ENCODE measurements at places on chromosomes 1 and 21.

DNA sequence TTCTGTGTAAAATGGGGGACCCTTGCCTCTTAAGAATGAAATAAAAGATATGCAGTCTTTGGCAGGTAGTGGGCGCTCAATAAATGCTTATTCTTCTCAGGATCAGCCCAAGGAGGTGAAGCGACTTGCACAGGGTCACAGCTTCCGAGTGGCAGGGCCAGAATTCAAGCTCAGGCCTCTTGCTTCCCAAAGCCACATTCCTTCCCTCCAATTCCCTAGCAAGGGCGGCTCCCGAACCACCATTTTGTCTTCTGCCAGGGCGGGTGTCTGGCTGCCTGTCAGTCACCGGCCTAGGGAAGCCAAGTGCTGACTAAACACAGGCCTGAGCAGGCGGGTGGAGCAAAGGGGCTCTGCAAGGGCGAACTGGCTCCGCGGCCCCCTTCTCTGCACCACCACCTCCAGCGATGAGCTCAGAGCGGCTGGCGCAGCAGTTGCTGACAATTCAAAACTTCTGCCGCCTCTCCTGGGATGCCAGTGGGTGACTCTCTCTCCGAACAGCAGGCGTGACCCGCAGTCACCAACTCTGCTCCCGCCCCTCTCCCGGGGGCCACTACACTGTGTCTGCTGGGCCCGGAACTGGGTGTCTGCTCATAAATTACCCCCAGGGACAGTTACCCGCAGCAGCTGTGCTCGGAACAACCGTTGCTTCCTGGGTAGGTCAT is 10.8 kb downstream of the GPR3 start:
- DNase-seq = no peak

GRCh38 chr1:235571482-235571881 is 67.2 kb upstream of the B3GALNT2 start:
- DNase-seq = no peak

- DNase-seq = no peak
Measured at GRCh38 chr1:8925960-8926359, 19.7 kb upstream of the CA6 start.

GRCh38 chr21:27023186-27023585 is 56.3 kb upstream of the ADAMTS5 start:
- no peak for DNase-seq

GRCh38 chr1:109269212-109269980 is 13.5 kb downstream of the PSRC1 start:
- DNase-seq = no peak

- no peak for DNase-seq
Measured at GRCh38 chr1:229411434-229412055, 22.3 kb downstream of the ACTA1 start.

- no peak for DNase-seq
Measured at GRCh38 chr21:28828021-28828420, 164.7 kb downstream of the LTN1 start.

DNA sequence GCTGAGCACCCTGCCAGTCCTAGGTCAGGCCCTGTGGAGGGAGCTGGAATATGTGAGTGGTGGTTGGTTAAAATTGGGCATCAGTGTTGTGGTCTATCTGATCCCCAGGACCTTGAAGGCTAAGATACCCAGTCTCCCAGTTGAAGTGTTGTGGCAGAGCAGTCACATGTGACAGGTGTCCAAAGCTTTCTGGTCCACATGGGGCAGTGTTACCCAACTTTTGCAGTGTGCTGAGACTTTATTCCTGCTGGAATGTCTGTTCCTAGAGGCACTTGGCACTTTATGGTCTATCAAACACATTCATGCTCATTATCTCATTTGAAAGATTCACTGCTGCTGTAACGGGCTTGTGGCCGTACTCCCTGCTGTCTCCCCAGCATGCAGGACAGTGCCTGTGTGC is 21.0 kb upstream of the LORICRIN start:
- no peak for DNase-seq

- no peak for DNase-seq
Measured at GRCh38 chr1:80523861-80524260, 1276.9 kb upstream of the ADGRL2 start.

DNA sequence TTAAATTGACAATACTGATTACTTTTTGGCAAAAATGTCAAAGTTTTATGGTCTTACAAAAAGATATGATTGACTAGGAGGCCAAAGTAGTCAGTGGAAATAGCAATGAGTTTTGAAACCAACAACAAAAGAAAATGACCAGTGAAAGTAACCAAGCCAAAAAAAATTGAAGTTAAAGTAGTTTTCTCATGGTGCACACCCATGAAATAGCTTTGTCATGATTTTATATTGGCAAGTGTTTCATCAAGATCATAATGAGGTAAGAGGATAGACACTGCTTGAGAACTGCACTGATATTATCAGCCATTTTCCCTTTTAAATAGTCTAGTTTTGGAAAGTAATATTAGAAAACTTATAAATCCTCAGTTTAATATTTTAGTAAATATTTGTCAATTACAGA is 206.2 kb upstream of the ADAMTS5 start:
- no peak for DNase-seq

GRCh38 chr1:208089761-208090370 is 154.3 kb downstream of the PLXNA2 start:
- DNase-seq = no peak

- no peak for DNase-seq
Measured at GRCh38 chr1:59691261-59691660, 123.5 kb upstream of the HOOK1 start.

- no peak for DNase-seq
Measured at GRCh38 chr1:168079761-168080160, 57.0 kb downstream of the GPR161 start.

DNA sequence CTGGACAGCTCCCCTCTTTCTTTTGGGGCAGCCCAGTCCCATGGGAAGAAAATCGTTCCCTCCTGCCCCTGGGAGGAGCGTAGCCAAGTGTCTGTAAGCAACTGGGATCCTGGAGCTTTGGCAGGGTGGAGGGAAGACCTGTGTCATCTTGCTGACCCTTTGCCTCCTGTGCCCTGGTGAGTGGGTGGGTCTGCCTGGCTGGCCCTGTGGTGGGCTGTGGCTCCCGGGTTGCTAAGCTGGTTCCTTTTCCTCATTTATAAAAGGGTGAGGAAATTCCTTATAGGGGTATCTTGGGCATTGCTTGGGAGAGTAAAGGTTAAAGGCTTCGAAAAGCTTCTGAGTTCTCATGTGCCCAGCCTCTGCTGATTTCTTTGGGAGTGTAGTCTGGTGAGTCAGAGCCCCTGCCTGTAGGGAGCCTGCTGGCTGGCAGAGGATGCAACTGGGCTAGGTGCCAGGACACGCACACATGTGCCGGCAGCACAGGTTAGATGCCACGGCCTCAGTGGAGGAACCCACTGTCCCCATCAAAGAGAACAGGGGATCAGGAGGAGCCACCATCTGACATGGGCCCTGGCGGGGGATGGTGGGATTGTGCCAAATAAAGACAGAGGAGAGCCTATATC is 85.2 kb downstream of the ARHGEF10L start:
- no peak for DNase-seq

DNA sequence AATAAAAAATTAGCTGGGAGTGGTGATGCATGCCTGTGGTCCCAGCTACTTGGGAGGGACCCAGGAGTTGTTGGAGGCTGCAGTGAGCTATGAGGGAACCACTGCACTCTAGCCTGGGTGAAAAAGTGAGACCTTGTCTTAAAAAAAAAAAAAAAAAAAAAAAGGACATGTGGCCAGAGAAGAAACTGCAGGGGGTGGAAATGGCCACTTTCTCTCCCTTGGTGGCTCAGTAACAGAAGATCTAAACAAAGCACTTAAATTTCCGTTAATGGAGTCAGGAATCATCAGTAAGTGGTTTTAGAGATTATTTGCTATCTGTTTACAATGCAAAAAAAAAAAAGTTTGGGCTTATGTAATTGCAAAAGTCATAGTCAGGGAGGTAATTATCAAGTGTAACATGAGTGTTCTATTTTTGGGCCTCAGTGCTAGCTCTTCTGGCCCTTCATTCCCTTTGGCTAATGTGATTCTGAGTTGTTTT is 19.3 kb upstream of the OPRD1 start:
- no peak for DNase-seq

DNA sequence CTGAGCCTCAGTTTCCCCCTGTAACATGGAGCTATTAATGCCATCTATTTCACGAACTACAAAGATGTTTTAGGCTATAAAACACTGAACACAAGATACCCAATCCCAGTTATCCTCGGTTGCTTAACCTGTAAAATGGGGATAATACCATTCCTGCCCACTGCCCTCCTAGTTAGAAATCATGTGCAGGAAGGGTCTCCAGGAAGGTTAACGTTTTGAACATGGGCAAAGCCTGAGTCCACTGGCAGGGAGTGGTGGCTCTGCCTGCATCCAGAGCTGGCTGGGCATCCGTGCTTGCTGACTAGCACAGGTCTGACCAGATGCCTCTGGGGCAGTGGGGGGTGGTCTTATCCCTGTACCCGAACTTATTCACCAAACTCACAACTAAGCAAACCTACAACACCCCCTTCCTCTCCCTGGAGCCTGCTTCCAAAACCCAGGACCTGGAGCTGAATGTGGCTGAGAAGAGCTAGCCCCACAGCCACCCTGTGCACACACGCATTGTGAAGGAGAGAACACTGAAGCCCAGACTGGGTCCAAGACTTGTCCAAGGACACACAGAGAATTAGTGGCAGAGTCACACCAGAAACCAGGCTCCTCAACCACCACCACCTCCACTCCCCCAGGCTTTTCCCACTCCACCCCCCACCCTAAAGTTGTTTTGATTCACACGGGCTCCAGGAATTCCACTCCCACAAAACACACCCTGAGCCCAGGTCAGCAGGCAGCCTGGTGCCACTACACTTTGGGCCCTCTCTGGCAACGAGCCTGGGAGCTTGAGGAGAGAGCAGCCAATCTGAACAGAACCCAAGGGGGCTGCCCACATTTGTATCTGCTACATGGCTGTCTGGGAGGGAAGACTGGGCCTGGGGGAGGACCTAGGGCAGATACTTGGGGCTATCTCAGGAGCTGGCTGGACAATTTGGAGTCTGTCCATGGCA is 1.6 kb downstream of the E2F2 start:
- DNase-seq = no peak

DNA sequence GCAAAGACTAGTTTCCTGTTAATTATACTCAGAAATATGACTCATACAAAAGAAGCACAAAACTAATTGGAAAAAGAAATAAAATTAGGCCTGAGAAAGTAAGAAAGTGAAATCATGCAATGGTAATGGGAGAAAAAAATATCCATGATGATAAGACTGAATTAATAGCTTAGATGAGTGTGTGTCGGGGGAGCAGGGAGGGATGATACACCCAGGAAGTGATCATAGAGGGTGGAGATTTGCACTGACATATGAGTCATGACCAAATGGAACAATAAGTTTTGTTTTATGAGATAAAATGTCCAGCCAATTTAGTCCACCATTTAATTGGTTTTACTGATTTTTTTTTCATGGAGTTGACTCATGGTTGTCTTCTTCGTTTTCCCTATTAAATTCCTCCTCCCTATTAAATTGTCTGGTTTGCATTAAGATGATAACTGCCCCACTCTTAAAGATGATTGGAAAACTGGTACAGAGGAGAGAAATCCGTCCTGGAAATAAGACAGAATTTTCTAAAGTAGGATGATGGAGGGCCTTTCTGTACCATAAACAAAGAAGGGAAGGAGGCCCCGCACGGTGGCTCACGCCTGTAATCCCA is 111.7 kb upstream of the KCNJ6 start:
- no peak for DNase-seq

- DNase-seq = no peak
Measured at GRCh38 chr1:45843474-45843905, 40.1 kb downstream of the MAST2 start.

- DNase-seq = no peak
Measured at GRCh38 chr1:53576866-53577760, 117.9 kb downstream of the DMRTB1 start.

GRCh38 chr1:83102630-83103071 is 896.3 kb downstream of the TTLL7 start:
- DNase-seq = no peak

- no peak for DNase-seq
Measured at GRCh38 chr1:19138958-19139581, 71.0 kb downstream of the UBR4 start.

- DNase-seq = no peak
Measured at GRCh38 chr1:230128569-230129285, 61.7 kb downstream of the GALNT2 start.

Data from cortex of kidney (tissue), 1 donor.